Activated T-cell treated with anti-CD3 and anti-CD28 coated beads, Interleukin-2, amount 50 U/mL, for 72 hours (primary cell): ENCODE measurements at places on chromosomes 5 and 9.

- DNase-seq, result no peak
These were observed 19.9 kb upstream of the ERAP2 start for GRCh38 chr5:96856371-96856770.

GRCh38 chr9:23590276-23591000 lies 235.6 kb downstream of the ELAVL2 start:
- DNase-seq, result no peak

- no peak for DNase-seq
These were observed 9.5 kb upstream of the TIFAB start for GRCh38 chr5:135461481-135462151.

DNA sequence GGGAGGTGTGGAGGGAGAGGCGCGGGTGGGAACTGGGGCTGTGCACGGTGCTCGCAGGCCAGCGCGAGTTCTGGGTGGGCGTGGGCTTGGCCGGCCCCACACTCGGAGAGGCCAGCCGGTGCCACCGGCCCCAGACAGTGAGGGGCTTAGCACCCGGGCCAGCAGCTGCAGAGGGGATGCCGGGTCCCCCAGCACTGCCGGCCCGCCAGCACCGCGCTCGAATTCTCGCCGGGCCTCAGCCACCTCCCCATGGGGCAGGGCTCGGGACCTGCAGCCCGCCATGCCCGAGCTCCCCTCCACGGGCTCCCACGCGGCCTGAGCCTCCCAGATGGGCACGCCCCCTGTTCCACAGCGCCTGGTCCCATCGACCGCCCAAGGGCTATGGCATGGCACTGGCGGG lies 104.6 kb downstream of the GLIS3 start:
- DNase-seq, result no peak
